ENCODE measurements at places on chromosomes 13 and 19.
A peak's percentile ranks its signal among the peaks of the same experiment; 100 is the strongest.

DNA sequence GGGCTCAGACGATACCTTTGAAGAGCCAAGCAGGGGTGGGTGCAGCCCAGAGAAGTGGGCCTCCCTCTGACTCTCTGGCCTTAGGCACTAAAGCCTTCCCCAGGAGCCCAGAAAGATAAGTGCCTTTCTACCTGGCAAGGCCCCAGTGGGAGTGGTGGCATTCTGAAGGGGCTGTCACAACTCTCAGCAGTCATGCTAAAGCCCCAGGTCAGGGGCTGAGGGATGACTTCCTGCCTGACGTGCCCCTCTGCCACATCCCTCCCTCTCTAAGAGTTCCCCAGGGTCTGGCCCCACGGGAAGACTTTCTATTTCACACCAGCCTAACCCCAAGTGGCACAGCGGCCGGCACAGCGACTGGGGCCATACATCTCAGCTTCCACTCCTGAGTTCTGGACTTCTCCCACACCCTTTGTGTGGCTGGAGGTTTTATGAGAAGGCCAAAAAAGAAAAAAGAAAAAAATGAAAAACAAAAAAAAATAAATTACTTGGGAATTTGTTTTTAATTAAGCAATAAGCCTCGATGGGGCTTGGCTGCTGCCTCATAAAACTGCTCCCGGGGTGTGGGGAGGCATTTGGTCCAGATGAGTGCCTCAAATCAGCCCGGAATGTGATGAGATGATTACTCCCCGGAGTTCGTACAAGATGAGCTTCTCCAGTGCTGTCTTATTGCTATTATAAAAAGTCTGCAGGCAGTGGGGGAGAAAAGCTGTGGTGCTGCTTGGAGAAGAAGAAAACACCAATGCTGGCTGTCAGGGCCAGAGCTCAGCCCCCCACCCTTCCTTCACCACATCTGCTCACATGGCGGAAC, 28.5 kb upstream of the PLEKHF1 start:
- DNase-seq: no peak

DNA sequence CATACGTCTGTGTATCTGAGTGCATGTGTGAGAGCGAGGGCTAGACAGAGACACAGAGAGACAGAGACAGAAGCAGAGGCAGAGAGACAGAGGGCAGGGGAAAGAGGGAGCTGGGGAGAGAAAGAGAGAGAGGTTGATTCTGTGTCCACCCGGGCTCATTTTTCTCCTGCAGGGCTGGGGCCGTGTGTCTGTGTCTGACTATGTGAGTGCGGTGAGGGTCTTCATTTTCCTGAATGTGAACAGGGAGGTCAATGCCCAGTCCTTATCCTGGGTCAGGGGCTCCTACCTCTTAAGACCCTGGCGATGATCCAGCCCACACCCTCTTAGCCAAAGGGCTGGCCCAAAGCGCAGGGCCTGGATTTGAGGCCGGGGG, 17.7 kb downstream of the LRRC4B start:
- DNase-seq: no peak

DNA sequence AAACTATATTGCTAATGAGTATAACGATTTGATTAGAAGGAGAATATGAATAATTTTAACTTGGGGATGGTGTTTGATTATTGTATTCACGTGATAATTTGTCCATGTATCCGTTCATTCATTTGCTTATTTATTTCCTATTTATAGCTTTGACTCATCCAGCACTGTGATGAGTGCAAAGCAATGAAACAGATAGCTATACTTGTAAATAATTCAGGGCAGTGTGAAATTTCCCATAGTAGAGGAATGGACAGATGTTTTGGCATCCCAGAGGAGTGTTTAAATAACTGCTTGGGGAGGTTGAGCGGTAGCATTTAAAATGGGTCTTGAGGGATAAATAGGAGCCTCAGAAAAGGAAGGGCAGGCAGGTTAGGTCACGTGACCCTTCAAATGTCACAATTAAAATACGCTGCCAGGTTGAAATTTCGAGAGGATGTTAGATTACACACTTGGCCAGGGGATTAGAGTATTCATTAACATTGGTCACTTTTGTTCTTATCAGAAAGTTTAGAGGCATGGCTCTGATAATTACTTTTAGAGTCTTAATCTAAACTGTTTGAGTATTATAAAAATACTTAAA, 14.7 kb downstream of the FGF9 start:
- DNase-seq: no peak

- no peak for DNase-seq
Measured at GRCh38 chr13:95741584-95742563, 64.9 kb downstream of the DNAJC3 start.

DNA sequence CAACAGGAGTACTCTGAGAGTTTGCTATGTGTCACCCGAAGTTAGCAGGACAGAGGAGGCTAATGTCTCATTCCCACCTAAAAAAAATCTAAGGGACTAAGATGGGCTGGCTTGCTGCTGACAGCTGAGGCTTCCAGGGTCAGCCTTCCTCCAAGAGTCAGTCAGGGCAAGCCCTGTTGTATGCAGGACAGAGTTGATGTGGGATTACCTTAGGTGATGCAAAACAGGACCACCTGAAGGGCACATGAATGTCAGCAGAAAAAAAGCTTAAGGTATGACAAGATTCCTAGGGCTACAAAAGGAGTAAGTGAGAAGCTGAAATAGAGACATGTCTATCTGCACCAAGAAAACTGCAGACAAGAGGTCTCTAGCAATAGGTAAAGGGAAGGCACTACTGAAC, 151.5 kb downstream of the NHLRC3 start:
- DNase-seq: no peak

GRCh38 chr19:18460900-18461299, 23.0 kb upstream of the ISYNA1 start:
- DNase-seq: no peak

DNA sequence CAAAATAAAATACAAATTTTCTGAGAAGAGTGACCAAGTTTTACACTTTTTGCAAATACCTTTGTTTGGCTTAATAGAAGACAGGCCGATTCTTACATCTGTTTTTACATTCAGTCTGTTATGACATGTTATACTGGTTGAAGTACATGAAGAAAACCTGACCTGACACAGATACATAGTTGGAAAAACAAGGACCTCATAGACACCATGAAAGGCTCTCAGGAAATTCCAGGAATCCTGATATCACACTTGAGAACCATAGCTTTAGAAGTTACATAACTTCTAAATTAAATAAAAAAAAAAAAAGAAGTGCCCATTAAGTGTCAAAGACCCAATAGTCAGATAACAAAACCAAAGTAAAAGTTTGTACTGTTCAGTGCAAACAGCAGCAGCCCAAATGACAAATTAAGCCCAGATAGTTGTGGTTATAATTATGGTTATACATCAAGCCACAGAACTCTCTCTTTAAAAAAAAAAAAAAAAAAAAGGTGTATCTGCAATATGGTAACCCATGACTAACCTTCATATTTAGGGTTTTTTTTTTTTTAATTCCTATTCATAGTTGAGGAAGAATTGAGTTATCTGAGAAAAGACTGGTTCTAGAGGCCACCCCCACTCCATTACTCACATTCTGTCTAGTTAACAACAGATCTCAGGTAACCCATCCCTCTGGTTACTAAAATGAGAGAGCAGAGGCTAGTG, 19.8 kb downstream of the RBM26 start:
- DNase-seq: no peak

- DNase-seq: no peak
Measured at GRCh38 chr19:16326401-16327168, 2.0 kb downstream of the KLF2 start.

- peak; percentile 39 for DNase-seq
Measured at GRCh38 chr13:98143601-98144026, 720 bp downstream of the FARP1 start.

DNA sequence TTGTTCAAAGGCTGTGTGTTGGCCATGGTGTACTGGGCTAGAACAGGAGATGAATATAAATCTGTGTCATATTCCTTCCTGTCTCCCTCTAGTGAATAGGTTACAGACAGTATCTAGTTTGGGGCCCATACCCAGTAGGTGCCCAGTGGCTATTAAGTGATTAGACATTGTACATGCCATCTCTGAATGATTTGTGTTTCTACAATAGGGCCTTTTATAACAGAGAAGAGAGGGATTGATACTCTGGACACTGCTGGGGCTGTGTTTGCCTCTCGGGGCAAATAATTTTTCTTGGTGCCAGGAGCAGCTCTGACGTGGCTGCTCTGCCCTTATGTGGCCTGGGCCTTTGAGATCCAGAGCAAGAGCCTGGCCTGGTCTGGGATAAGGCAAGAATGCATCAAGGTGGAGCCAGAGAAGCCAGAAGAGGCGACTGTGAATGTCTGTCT, 403.1 kb downstream of the SPRY2 start:
- DNase-seq: no peak

GRCh38 chr13:95185311-95185710, 115.9 kb downstream of the ABCC4 start:
- no peak for DNase-seq

Measured in left hindlimb (tissue), 1 donor.